ENCODE measurements at places on chromosomes 16 and 17.

- DNase-seq: peak; percentile 24
Measured at GRCh38 chr16:54867302-54867832, 63.3 kb upstream of the IRX5 start.

DNA sequence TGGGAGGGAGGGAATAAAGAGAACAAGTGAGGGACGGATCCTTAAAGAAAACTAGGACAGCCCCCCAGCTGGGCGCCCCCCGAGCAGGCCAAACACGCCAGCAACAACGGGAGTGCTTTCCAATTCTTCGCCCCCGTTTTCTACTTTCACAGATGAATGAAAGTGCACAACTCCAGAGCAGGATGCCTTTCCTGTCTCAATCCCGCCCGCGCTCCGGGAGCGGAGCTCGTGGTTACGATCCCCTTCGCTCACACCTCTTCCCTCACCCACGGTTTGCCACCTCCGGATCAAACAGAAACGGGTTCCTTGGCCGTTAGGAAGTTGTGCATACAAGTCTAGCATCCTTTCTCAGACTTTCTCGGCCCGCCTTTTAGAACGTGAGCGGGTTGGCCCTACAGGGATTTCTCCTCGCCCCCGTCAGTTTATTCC, 680 bp downstream of the SKA2 start:
- peak; percentile 60 for DNase-seq

DNA sequence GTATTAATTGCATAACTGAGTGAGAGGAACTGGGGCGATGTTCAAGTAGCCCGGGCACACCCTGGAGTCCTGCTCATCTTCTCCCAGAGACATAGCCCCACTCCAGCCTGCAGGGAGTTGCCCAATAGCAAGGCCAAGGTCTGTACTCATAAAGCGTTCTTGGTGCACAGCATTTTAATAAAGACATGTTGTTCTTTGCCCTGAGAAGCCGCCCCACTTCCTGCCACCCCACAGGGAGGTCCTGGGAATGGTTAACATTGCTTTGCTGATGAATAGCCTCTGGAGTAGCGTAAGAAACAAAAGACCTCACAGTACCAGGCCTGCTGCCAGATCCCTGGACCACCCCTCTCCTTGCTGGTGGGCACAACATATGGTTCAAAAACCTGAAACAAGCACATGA, 21.6 kb upstream of the CDH1 start:
- DNase-seq: no peak

- peak; percentile 96 for DNase-seq
Measured at GRCh38 chr17:81394921-81395599, at the start of gene BAHCC1. Gene BAHCC1, plus strand, starts transcription at chr17:81395457. Its CDS starts 4,283 bp downstream, at chr17:81399740.

- no peak for DNase-seq
Measured at GRCh38 chr16:84563786-84564420, 54.0 kb downstream of the COTL1 start.

DNA sequence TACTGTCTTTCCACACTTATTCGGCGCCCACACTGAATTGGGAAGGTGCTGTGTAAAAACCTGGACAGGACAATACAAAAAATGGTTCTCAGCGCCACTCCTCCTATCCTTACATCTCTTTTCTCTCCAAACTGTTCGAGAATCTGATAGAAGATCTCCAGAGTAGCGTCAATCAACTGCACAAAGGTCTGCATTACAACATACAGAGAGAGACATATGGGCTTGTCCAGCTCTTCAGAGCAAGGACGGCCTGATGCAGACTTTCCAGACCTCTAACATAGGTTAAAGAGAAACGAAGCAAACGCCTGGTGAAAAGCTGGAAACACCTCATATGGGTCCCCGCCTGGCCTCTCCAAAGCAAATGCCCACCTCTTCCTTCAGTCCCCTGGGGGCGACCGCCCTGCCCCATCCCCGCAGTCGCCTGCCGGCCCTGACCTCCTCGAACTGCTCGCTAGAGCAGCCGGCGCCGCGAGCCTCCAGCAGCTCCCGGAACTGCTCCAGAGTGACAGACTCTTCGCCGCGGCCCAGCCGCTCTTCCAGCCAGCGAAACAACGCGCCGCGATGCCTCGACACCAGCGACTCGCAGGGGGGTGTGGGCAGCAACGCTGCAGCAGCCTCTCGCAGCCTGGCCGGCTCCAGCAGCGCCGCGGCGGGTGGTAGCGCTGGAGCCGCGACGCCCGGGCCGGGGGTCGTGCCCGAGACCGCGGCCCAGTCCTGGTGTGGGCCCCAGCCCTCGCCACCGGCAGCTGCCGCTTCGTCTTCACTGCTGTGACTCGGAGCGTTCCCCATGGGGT, 526 bp downstream of the ZZEF1 start:
- DNase-seq: peak; percentile 41

- DNase-seq: no peak
Measured at GRCh38 chr17:82242977-82243647, 14.3 kb downstream of the SLC16A3 start.

DNA sequence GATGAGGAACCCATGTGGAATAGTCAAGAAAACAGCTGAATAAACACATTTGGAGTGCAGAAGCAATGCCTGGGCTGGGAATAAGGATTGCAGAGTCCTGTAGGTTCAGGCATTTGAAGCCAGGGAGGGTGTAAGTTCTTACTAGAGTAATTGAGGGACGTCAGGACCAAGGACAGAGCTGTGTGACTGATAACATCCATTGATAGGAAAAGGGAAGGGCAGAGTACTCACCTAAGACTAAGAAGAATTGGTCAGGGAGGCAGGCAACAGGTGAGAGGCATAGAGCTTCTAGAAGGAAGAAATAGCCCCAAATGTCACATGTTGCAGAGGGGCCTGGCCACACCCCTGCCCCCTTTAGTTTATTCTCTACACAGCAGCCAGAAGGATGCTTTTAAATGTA, 79.8 kb upstream of the TMEM132E start:
- peak; percentile 19 for DNase-seq

- no peak for DNase-seq
Measured at GRCh38 chr17:40035162-40035559, 19.0 kb downstream of the MED24 start.

- DNase-seq: no peak
Measured at GRCh38 chr17:1011138-1011537, 14.2 kb downstream of the TIMM22 start.

- no peak for DNase-seq
Measured at GRCh38 chr16:61214780-61215179, 821.5 kb downstream of the CDH8 start.

GRCh38 chr16:66189951-66190350, 176.5 kb upstream of the CDH5 start:
- DNase-seq: no peak
